ENCODE measurements at places on chromosomes 11 and 22.

DNA sequence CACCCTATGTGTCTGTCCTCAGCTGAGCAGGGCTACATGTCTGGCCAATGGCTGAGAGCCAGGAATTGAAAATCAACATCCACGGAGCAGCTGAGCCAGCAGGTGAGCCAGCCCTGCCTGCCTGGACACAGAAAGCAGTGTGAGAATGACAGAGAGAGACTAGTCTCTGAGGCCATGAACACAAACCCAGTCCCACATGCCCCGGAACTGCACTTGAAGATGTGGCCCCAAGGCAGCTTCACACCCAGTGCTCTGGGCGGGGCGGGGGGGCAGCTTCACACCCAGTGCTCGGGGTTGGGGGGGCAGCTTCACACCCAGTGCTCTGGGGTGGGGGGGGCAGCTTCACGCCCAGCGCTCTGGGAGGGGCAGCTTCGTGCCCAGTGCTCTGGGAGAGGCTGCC is 37.6 kb downstream of the TRMU start:
- DNase-seq: no peak

- DNase-seq: no peak
These were observed 410.0 kb downstream of the OPCML start for GRCh38 chr11:133122256-133122655.

GRCh38 chr11:120675171-120675570 is 163.6 kb downstream of the GRIK4 start:
- DNase-seq: no peak

DNA sequence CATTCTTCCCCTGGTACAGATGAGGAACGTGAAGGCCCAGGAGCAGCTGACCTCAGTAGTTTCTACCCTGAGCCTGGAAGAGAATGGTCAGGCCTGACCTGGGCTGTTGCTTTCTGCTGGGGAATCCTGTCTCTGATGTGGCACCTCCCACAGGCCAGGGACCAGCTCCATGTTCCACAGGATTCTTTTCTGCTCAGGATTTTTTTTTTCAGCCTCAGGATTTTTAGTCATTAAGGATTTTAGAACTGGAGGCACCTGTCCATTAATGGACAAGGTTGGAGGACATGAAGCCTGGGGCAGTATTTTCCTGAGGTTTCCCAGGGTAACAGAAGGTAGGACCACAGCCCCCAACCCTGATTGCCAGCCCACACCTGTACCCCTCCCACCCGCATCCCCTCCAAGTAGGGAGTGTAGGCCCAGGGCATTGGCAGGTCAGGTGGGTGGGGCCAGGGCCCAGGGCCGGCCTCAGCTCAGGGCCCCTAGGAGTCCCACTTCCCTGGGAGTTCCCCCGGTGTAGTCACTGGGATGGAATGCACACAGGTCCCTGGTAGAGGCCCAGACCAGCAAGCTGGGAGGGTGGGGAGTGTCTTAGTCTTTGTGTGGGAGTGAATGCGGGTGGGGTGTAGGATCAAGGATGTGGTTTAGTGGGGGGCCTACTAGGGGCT is 16.1 kb downstream of the BIK start:
- no peak for DNase-seq

GRCh38 chr11:68030318-68031143 is at the start of gene NDUFS8:
Gene NDUFS8, plus strand, starts transcription at chr11:68030681. Its CDS starts 1,471 bp downstream, at chr11:68032152.
- peak; percentile 98 for DNase-seq

GRCh38 chr22:29609139-29609538 is 5.7 kb downstream of the NF2 start:
- DNase-seq: no peak

GRCh38 chr11:128501632-128502549 is 85.5 kb downstream of the ETS1 start:
- DNase-seq: no peak

DNA sequence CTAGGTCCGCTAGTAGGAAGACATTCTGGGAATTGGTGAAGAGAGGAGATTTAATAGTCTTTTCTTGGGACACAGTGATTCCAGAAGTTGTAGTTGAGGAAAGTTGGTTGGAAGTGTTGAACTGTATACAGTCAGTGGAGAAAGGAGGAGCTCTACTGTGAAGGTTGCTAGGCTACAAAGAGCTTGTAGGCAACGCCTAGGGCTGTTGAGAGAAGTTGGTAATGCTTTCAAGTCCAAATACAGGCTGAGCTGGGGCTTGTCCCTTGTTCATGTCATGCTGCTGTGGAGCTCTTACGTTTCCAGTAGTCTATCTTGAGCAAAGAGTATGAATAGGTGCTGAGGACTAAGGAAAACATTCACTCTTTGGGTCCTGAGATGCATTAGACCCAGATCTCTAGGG is 1.1 kb downstream of the TBCEL start:
- DNase-seq: no peak

DNA sequence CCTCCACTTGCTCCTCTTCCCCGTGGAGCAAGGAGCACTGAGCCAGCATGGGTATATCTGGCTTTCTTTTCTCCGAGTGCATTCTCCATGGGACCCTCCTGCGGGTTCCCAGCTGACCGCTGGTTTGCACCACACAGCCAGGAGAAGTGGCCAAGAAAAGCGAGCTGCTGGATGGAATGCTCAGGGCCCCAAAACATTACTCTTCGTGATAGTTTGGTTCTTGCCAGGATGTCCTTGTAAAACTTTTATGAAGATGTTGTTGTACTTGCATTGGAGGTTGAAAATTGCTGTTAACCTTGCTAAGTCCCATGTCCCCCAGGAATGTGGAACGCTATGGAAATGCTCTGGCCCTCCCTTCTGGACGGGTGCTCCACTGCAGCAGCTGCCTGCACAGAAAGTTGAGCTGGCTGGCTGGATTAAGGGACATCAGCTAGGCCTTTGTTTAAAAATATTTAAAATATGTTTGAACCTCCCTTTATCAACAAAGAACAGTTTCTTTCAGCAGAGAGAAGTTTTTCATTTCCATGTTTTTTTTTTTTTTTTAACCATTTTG is 68.7 kb downstream of the ZNRF3 start:
- no peak for DNase-seq

DNA sequence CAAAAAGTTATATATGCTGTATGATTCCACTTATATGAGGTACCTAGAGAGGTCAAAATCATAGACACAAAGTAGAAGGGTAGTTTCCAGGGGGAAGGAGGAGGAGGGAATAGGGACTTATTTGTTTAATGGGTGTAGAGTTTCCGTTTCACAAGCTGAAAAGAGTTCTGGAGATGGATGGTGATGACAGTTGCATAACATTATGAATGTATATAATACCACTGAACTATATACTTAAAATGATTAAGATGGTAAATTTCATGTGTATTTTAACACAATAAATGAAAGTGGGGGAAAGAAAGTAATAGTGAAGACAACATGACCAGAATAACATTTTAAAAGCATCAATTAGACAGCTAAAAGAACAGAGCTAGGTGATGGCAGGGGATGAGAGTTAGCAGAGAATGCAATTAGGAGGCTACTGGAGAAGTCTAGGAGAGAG is 51.2 kb downstream of the MRTFA start:
- DNase-seq: no peak

DNA sequence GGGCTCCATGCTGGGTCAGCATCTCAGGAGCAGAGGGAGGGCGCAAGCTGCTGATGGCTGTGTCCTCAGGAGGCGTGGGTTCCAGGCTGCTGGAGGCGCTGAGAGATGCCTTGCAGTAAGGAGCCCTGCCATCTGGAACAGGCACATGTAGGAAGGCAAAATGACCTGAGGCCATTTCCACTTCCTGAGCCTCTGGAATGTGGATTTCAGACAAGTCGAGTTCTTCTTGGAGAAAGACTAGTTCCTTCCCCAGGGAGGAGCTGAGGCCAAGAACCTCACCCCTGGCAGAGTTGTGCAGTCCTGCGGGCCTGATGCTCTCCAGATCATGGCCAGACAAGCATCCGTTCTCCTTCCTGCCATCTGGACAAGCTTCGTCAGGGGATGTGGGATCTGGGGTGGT is 19.3 kb downstream of the HPS4 start:
- no peak for DNase-seq

DNA sequence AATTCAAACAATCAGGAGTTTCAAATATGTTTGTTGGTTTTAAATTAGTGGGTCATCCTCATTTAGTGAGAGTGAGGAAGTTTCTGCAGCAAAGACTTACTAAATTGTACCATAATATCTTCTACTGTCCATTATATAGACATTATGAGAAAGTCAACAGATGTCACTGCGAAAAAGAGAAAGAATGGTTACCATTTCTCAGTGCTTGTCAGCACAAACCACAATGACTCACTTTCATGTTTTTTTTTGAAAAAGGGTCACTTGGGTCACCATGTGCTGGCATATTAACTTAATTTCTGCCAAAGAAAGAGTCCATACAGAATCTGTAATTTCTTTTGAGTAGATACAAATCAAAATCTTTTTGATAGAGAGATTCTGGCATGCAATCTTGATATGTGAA is 924.6 kb upstream of the FAT3 start:
- no peak for DNase-seq

- DNase-seq: peak; percentile 70
These were observed 17.0 kb downstream of the FADS3 start for GRCh38 chr11:61874377-61874809.

GRCh38 chr11:93481696-93482095 is 61.5 kb downstream of the SMCO4 start:
- DNase-seq: no peak

DNA sequence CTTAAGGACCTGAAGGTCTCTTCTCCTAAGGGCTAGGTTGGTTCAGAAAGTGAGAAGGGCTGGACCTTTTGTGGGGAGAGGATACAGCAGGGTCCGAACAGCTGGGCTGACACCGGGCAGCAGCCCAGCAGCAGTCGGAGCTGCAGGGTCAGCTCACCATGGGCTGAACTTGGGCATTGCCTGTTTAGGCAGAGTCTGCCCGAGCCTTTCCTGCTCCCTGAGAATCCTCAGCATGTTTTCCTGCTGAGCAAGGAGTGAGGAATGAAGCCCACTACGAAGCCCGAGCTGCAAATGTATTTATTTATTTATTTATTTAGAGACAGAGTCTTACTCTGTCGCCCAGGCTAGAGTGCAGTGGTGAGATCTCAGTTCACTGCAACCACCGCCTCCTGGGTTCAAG is 83.9 kb downstream of the PTPRJ start:
- DNase-seq: no peak

DNA sequence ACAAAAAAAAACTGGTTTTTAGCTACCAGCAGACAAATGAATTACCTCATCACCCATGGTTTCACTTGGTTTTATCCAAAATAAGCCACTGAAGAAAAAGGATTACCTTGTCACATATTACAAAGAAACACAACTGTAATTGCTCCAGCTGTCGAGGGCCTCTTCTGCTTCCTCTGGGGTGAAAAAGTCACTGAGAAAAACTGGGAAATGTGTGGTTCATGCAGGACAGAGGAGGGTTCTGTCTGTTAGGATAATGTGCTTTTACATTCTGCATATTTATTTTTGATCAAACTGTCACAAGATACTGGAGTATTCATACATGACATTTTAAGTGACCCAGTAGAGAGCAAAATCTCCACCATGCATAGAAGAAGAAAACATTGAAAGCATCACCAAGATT is 211.7 kb downstream of the NAV2 start:
- DNase-seq: no peak

- no peak for DNase-seq
These were observed 3.9 kb downstream of the RAD9A start for GRCh38 chr11:67395555-67396258.

- DNase-seq: no peak
These were observed 1.9 kb upstream of the IFITM10 start for GRCh38 chr11:1751999-1752906.

GRCh38 chr11:82980292-82980691 is 78.8 kb downstream of the DDIAS start:
- DNase-seq: no peak

DNA sequence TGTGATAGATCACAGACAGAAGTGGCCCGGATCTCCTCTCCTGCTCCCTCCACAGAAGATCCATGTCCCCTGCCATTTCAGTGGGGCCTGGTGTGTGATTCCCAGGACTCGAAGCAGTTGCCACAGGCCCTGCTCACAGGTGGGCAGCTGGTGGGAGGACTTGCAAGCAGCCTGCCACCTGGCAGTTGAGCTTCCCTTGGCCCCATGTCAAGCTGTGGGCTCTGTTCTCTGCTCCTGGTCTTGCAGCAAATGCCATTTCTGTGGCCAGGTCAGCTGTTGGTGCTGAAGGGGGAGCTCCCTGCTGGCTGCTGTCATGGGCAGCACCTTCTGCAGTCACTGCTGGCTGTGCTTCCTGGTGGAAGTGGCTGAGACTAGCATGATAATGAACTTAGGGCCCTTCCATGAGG is 59.1 kb upstream of the SLC22A12 start:
- DNase-seq: peak; percentile 85

GRCh38 chr11:46295312-46296058 is 18.0 kb downstream of the CREB3L1 start:
- DNase-seq: peak; percentile 94

- DNase-seq: no peak
These were observed 22.8 kb downstream of the FLRT1 start for GRCh38 chr11:64058494-64058893.

GRCh38 chr22:19121631-19122142 is 525 bp downstream of the DGCR2 start:
- peak; percentile 46 for DNase-seq

GRCh38 chr22:37343348-37343747 is 61.0 kb downstream of the CYTH4 start:
- peak; percentile 36 for DNase-seq

DNA sequence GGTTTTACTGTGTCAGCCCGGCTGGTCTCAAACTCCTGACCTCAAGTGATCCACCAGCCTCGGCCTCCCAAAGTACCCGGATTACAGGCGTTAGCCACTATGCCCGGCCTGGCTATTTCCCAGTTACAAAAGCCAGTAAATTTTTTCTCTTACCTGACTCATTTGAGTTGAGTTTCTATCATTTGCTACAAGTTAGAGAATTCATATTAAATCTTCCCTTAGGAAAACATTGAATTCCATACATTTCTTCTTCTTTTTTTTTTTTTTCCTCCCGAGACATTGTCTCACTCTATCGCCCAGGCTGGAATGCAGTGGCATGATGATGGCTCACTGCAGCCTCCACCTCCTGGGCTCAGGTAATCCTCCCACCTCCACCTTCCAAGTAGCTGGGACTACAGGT is 26.0 kb downstream of the CHEK2 start:
- DNase-seq: no peak

DNA sequence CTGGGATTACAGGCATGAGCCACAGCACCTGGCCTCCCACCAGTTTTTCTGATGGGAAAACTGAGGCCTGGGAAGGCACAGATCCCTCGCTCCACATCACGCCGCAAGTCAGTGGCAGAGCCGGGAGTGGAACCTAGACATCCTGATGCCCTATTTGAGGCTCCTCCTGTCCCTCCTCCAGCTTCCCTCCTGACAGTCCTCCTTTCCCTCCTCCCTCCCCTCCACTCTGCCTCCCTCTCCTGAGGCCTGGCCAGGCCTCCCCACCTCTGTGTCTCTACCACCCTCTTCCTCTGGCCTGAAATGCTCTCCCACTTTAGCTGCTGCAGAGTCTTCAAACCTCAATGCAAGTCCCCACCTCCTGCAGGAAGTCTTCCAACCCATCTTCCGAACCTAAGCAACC is 13.3 kb upstream of the TP53I11 start:
- no peak for DNase-seq

GRCh38 chr11:19978668-19979518 is 181.4 kb downstream of the DBX1 start:
- DNase-seq: no peak

- DNase-seq: no peak
These were observed 9.9 kb downstream of the ADAMTS15 start for GRCh38 chr11:130458410-130458729.
